ENCODE measurements at places on chromosomes 2 and 18.

DNA sequence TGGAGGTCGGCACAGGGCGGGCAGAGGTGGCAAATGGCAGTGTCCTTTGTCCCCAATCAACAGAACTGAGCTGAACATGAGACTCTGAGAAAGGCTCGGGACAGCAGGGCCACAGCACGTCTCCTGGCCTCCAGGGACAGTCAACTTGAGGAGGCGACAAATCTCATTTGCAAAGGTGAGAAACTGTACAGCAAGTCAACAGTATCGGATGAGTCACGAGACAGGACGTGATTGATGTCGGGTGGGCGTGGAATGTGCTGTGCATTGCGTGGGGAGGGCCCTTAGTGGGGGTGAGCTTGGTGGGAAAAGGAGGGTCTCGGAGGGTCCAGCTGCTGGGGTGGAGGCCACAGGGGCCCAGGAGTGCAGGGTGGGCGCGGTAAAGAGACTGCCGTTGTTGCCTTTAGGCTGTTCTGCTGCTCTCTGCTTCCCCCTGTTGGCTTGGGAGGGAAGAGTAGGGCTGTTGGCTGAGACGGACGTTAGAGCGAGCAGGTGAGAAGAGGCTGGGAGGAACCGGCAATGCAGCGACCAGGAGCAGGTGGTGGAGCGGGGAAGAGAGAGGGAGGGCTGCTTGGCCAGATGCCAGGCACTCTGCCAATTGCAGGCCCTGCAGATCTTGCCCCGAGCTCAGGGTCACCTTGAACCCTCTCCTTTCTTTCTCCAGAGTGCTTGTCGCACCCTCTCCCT is 164.3 kb downstream of the BCL2 start:
- DNase-seq = peak; percentile 75

DNA sequence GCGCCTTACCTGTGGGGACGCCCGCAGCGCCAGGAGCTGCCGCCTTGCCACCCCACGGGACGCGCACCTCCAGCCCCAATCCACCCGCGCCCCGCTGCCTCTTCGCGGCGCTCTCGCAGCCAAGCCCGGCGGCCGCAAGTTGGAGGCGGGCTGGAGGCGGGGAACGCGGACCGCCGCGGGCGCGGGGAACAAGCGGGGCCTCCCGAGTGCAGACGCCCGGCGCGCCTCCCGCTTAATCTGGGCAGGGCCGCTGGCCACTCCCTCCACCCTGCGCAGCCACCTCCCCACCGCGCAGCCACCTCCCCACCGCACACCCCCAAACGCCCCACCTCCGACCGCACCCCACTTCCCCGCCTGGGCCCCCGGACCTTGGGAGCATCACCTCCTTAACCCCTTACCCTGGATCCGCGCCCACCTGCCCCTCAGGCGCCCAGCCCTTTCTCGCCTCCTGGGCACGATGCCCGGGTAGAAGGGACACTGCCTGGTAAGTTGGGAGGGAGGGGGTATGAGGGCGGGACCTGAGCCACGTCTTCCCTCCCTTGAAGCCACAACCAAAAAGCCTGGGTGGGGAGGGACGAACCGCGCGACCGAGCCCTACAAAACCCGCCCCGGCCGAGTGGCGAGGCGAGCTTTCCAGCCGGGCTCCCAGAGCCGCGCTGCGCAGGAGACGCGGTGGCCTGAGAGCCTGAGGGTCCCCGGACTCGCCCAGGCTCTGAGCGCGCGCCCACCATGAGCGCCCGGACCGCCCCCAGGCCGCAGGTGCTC is at the start of the genes COL4A3 and COL4A4:
COL4A3 (plus strand) TSS at position 627 of the 765 bp plus-strand sequence; CDS start at position 730, 103 bp downstream.
COL4A4 (minus strand) TSS at position 208 of the 765 bp plus-strand sequence. CDS start 16,722 bp downstream, outside the sequence.
- peak; percentile 86 for DNase-seq

GRCh38 chr2:88857951-88858411 is 166.5 kb downstream of the RPIA start:
- DNase-seq = no peak

GRCh38 chr2:85063981-85064599 is 69.1 kb upstream of the TCF7L1 start:
- no peak for DNase-seq

- no peak for DNase-seq
These were observed 151.8 kb upstream of the PTPRM start for GRCh38 chr18:7415081-7415894.

GRCh38 chr2:27369471-27370025 is 590 bp downstream of the EIF2B4 start:
- no peak for DNase-seq

All from aorta (tissue), 5 donors.